ENCODE measurements at places on chromosomes 4 and X. TPM values are rescaled to one million over a fixed set of nuclear protein-coding genes. Genes with fewer than 3 reads are reported as not detected.
A peak's percentile ranks its signal among the peaks of the same experiment; 100 is the strongest.

Gene DGKK
- total RNA-seq: 0.53 TPM

Gene ADGRG4
- total RNA-seq: not detected

- DNase-seq: no peak
Observed at GRCh38 chr4:152697284-152698088, 17.7 kb upstream of the TMEM154 start.

GRCh38 chrX:40380655-40381488 is 199.9 kb upstream of the ATP6AP2 start:
- no peak for DNase-seq

- peak; percentile 68 for DNase-seq
Observed at GRCh38 chrX:53088136-53088974, 5.6 kb upstream of the KANTR start.
